ENCODE measurements at places on chromosomes 4 and X.
A peak's percentile ranks its signal among the peaks of the same experiment; 100 is the strongest.

GRCh38 chrX:33840176-33840575 lies 291.9 kb downstream of the FAM47A start:
- no peak for DNase-seq

DNA sequence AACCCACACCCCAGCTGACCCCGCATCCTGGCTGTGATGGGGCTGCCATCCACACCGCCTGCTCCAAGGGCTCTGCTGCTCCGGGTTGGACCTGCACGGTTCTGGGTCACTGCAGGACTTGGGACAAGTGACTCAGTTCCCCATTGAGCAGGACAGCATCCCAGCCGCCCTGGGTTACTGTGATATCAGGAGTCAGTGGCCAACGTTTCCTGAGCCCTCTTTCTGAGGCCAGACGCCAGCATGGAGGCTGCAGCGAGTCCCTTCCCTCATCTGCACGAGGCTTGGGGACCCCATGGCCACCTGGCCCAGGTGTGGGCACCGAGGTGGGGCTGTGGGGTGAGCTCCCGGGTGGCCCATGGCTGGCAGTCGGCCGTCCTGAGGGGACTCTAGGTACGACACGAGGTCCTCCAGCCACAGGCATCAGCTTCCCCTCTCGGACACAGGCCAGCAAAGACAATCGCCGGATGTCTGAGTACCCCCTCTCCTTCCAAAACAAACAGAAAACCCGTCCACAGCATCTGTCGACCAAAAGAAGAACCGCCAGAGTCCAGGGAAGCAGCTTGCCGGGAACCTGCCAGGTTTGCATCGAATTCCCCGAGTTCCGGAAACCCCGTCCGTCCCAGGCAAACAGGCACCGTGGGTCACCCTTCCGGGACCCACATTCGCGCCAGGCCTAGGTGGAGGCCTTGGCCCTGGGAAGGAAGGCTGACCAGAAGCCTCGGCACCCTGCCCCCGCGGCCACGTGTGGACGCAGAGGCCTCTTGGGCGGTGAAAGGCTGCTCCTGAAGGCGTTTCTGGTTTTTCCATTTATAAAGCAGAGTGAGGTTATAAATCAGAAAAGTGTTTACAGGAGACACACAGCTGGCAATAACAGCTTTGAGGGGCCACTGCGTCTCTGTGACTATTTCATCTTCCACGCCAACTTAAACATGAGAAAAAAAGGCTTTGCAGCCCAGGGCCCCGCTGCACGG lies 136.0 kb downstream of the FAM53A start:
- DNase-seq, result no peak

GRCh38 chr4:105946771-105947170 lies 51.5 kb downstream of the NPNT start:
- no peak for DNase-seq

DNA sequence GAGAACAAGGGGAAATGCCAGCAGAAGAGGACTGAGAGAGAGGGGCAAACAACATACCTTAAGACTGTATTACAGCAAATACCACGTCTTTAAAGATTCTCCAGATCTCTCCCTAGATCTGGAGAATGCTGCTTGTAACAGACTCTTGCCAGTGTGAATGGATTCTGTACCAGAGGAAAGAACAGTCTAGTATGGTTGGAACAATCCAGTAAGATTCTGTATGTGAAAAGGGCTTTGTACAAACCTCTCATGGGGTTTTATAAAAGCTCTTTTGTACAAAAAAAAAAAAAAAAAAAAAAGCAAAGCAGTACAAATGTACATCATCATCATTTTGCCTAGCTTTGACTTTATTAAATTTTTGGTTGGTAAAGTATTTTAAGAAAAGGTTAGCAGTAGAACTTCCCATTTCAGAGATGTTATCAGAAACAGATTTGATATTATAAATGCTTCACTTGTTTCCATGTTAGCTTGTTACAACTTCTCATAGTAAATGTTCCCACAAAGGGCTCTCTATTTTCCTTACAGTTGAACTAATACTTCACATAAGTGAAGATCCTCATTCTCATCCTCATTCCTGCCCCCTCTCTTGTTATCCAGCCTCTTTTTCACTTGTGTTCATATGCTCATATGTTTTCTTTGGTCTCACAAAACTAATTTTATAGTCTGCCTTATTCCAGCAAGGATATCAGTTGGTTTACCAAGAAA lies 144.2 kb downstream of the EDA start:
- DNase-seq, result no peak

GRCh38 chr4:10582059-10582686 lies 102.4 kb downstream of the CLNK start:
- DNase-seq, result no peak

DNA sequence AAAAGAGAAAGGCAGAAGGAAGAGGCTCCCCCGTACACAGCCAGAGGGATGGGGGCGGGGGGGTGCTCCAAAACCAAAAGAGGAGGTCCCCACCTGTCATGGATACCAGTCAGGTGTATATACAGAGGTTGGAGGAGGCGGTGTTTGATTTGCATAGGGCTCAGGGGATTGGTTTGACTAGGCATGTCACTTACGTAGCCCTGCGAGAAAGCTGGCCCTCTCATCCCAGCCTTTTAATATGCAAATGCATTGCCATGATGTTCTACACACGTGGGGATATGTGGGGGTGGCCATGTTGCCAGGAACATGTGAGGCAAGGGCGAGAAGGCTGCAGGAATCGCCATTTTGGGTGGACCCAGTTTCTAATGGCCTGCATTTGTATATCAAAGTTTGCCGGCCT lies 38.6 kb downstream of the TMEM150C start:
- DNase-seq, result no peak

- no peak for DNase-seq
Observed at GRCh38 chrX:146456058-146456457, 353.5 kb upstream of the CXorf51B start.

DNA sequence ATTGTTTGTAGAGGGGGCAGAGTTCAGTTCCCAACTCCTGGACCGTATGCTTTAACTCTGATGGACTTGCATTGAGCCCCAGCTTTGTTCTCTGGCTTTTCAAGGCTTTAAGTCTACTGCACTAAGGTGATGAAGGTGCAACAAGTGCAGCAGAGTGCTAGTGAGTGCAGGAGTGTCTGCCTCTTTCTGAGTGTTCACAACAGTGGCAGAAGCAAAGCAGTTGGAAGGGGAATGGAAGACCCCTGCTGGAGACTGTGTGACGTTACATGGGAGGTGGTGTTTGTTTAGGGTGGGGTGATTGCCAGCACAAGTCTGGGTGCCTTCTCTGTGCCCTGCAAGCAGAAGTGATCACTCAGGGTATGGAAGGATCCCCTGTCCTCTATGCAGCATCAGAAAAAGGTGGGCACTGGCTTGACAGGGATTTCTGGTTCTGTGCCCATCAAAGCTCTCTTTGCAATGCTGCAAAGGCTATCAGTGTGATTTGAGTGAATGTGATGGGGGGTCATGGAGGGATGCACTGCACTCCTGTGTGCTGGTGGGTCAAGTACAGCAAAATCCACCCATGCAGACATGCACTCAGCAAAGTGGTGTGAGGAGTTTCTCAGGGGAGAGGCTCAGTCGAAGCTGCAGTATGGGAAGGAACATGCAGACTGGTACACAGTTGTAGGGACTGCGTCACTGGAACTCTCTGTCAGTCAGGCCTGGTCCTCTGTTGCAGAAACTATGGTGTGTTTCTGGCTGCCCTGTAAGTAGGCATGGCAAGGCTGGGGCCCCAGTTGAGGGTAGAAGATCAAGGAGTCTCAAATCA lies 70.9 kb upstream of the UGT2B7 start:
- no peak for DNase-seq

DNA sequence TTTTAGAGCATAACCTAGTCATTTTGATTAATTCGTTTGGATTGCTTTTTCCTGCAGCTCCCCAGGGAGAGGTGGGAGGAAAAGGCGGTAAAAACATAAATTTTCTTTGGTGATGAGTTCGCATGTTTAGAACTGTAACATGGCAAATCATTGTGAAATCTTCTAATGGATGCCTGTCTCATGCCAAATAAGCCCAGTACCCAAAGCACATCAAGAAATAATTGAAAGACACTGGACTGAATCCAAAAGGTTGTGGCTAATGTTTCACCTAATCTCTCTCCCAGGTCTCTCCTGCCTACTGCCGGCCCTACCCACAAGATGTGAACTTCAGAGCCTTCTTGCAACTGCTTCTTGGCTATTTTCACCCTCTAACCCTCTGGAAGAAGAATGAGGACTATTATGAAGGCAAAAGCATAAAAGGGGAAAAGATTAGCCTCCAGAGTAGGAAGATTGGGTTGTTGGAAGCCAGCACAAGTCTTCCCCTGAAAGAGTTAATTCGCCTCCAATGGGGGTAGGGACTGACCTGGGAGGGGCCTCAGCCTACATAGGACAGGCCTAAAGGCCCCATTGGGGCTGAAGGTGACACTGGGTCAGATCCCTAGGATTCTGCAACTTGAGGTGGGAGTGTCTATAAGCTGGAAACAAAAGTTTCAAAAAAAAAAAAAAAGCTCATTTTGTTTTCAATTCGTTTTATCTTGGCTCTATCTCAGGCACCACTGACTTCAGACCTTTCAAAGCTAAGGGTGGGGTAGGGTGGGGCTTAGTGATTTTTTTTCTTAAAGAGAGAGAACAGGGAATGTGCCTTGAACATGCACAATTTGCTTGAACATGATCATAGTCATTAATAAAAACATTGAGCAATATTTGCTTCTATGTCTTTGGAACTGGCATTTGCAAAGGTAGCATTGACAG lies 278.6 kb upstream of the KLF3 start:
- DNase-seq, result no peak

GRCh38 chr4:184473499-184474262 lies 669 bp downstream of the IRF2 start:
- DNase-seq, result peak; percentile 54

GRCh38 chr4:103171006-103171405 lies 27.1 kb downstream of the CENPE start:
- DNase-seq, result no peak

DNA sequence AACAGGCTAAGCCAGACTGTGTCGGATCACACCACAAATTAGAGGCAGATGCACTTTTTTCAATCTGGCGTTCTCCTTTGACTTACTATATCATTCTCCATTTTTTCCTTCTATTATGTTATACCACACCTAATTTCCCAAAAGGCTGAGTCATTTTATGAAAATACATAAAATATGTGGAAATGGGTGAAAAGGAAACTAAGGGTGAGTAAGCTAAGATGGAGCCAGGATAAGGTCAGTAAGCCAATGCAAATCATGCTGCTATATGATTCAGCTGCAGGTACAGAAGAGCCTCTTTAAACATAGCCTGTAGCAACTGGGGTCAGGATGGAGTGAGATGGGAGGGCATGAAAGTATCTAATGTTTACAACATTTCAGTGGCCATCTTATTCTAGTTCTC lies 94.0 kb upstream of the TEX13A start:
- no peak for DNase-seq

DNA sequence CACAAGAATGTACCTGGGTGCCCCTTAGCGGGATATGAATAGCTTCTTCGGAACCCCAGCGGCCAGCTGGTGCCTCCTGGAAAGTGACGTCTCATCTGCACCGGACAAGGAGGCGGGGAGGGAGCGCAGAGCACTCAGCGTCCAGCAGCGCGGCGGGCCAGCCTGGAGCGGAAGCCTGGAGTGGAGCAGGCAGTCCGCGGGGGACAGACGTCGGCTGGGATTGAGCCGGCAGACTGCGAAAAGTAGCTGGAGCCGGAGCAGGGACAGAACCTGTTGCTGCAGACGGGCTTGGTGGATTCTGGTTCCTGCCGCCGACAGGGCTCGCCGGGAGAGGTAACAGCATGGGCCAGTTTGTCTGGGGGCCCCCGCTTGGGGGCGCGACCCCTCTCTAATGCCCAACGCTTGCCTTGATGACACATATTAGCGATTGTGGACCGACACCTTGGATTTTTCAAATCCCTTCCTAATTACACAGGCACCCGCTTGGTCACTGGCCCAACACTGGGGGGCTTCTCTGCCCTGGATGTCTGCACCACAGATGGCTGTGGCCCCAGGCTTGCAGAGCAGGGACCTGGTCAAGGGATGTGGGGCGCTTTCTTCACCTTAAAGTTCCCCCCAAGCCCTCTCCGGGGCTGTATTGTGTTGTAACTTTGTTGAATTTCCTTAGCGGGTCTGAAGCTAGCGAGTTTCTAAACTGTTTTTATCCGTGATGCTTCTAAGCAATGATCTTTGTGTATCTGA lies at the start of gene NPFFR2:
Gene NPFFR2 (plus strand): TSS at position 133 of the 741 bp plus-strand sequence. CDS start 96,592 bp downstream, outside the sequence.
- DNase-seq, result no peak

GRCh38 chrX:44267116-44267515 lies 76.4 kb downstream of the EFHC2 start:
- no peak for DNase-seq

DNA sequence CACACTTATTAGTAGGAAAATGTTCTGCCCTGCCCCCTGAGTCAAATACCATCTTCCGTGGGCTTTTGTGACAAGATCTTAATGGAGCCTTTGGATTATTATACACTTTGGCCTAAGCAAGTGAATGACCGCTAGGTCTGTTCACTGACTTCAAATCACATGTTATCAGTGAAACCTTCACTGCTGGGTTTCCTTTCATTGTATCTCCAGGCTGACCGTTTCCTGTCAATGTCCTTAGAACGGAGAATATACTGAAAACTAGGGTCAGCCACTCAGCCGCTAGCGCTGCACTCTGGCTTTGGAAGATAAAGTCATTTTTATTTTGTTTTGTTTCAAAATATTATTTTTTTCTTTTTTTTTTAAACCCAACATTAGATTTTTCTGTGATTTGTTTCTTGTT lies 107.0 kb upstream of the TLL1 start:
- no peak for DNase-seq

DNA sequence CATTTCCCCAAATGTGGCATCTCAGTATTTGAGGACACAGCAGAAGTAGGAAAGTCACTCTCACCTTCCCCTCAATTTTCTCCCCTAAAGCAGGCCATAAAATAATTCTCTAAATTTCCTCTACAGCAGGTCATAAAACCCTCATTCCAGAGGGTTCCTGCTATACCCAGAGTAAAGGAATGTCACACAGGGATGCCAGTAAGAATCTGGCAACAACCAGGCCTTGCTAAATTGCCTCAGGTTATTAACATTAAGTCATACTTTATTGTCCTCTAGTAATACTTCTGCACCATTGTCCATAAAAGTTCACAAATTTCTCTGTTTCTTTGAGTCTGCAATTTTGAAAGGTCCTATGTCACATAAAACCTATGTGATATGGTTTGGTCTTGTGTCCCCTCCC lies 685.7 kb upstream of the SLIT2 start:
- DNase-seq, result no peak

- no peak for DNase-seq
Observed at GRCh38 chr4:25800245-25800644, 62.5 kb downstream of the SEL1L3 start.

DNA sequence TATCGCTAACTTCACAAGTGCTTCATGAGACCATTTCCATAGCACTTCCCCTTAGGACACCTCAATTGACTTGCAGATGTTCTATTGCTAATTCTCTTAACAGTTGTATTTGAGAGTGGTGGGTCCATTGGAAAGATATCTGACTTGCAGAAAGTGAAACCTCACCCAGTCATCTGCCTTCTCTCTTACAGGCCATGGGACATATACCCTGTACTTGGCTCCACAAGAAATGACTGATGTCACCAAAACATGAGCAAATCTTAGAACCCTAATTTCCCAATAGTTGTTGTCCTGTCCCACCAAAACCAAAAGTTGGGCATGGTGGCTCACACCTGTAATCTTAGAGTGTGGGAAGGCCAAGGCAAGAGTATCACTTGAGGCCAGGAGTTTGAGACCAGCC lies 101.9 kb upstream of the MAML3 start:
- DNase-seq, result no peak
